ENCODE measurements at places on chromosomes 12 and 14.
A peak's percentile ranks its signal among the peaks of the same experiment; 100 is the strongest.

DNA sequence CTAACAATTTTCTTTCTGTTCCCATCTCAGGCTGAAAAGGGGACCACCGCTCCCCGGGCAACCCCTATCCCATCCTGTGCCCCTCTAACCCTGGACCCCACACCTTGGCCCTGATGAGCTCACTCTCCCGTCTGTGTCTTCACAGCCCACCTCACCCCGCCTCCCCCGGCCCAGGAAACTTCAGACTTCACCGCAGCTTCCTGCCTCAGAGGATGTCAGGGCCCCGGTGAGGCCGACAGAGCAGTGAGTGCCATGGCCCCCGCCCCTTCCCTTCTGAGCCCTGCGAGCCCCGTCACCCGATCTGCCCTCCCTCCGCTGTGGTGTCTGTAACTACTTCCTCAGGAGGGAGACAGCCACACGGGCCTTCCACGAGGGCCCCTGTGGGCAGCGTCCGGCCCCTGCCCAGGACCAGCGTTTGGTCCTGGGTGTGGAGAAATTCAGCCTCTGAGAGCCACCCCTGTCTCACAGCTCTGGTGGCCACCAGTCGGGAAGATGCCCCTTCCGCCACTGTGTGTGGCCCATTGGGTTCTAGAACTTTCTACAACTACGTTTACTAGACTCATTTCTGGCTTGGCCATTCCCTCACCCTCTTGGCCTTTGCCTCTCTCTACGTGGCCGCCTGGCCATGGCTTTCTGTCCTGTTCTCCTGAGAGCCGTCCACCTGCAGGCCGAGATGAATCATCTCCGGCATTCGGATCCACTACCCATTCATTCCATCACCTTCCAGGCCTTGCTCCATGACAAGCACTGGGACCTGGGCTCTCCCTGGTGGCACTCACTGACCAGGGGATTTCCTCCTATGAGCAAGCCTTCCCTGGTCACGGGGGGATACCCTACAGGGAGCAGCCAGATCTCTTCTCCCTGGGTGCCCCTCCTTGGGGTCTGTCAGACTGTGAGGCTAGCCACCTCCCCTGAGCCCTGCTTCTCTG is 3.4 kb downstream of the RHOF start:
- no peak for DNase-seq

- DNase-seq = no peak
Observed at GRCh38 chr12:10215436-10215835, 2.8 kb downstream of the GABARAPL1 start.

DNA sequence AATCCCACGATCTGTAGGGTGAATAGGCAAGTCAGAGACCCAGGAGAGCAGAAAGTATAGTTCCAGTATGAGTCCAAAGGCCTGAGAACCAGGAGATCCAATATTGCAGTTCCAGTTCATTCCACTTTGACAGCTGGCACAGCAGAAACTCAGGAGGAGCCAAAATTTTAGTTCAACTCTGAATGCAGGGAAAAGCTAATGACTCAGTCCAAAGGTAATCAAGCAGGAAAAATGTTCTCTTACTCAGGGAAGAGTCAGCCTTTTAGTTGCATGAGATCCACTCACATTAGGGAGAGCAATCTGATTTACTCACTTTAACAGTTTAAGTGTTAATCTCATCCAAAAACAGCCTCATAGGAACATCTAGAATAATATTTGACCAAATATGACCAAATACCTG is 130.2 kb upstream of the LRFN5 start:
- DNase-seq = no peak

DNA sequence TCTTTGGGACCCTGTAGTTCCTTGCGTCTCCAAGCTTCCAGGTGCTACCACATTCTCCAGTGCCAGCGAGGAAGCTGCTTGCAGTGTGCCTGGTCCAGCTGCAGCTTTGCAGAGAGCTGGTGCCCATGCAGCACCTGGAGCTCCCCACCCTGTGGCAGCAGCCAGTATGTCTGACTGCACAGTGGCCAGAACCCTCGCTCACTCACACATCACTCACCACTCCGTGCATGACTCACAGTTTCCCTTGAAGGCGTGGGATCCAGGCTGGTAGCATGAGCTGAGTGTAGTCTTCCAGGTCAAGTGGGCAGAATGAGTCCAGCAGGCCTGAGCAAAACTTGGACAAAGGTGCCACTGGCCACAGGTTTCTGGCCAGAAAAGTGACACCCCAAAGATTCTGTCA is 33.6 kb downstream of the SDR9C7 start:
- no peak for DNase-seq

DNA sequence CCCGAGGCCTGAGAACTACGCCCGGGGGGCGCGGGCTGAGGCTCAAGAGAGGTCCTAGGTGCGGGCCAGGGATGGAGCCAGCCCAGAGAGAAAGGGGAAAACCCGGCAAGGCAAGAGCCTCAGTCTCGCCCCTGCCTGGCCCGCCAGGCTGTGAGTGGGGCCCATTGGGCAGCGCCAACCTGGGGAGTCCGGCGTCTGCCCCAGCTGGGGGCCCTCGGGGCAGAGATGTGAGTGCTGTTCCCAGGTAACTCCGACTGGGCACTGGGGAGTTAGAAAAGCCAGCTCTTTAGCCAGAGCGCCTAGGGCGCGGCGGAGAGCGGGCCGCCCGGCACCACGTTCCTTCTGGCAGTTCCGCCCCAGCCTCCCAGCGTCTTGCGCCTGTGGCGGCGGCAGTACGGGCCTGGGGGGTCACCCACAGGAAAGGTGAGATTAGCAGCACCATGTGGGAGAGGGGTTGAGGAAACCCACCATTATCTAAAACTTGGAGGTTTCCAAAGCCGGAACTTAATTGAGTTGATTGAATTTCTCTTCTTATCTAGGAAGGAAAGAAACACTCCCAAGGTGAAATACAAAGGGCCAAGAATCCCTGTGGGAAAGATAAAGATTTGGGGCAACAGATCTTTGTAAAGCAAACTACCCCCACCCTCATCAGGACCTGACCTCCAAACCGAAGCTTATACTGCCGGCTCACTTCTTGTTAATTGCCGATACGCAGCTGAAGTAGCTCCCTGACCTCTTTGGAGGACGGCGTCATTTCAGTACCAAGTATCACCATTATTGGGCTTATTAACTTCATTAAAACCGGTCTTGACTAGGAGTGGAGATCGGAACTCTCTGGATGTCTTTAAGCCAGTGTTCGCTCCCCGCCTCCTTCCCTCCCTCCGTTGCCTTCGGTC is 11.6 kb downstream of the OTX2 start:
- DNase-seq = no peak

- DNase-seq = no peak
Observed at GRCh38 chr12:25950329-25951115, 8.0 kb upstream of the RASSF8 start.

GRCh38 chr12:112352921-112353320 is 29.3 kb downstream of the HECTD4 start:
- no peak for DNase-seq

- DNase-seq = no peak
Observed at GRCh38 chr12:2387103-2387834, 334.5 kb downstream of the CACNA1C start.

DNA sequence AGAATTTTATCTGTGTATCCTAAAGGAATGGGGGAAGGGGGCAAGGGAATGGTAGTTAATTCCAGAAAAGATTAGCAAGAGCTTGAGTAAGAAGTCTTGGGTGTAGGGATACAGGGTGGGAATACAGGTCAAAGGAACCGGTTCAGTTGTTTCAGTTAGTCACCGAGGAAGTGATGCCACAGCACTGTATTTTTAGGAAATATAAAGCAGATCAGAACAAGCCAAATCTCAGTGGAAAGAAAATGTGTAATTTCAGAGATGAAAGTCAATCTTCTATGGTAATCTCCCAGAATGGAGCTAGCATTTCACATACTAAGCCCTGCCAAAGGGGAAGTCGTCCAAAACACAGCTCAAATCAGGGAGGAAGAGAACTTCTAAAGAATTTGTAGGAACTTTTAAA is 4.7 kb upstream of the TUBA1C start:
- DNase-seq = no peak

- no peak for DNase-seq
Observed at GRCh38 chr12:106733660-106734059, 40.8 kb upstream of the RIC8B start.

DNA sequence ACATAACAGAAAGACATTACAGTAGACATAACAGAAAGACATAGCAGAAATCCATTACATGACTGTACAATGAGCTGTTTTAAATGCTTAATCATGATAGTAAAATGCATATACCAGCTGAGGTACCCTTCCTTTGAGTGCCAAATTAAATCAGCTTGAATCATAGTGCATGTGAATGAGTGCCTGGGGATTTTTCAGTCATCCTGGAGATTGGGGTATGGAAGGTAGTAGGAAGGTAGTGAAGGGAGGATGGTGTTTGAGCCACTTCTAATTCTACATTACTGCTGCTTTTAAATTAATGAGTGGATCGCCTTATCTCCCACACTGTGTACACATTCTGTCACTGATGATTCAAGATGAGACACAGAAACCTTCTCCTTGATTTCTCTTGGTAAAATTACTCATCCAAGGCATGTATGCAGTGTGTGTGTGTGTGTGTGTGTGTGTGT is 534.2 kb downstream of the LRFN5 start:
- no peak for DNase-seq

DNA sequence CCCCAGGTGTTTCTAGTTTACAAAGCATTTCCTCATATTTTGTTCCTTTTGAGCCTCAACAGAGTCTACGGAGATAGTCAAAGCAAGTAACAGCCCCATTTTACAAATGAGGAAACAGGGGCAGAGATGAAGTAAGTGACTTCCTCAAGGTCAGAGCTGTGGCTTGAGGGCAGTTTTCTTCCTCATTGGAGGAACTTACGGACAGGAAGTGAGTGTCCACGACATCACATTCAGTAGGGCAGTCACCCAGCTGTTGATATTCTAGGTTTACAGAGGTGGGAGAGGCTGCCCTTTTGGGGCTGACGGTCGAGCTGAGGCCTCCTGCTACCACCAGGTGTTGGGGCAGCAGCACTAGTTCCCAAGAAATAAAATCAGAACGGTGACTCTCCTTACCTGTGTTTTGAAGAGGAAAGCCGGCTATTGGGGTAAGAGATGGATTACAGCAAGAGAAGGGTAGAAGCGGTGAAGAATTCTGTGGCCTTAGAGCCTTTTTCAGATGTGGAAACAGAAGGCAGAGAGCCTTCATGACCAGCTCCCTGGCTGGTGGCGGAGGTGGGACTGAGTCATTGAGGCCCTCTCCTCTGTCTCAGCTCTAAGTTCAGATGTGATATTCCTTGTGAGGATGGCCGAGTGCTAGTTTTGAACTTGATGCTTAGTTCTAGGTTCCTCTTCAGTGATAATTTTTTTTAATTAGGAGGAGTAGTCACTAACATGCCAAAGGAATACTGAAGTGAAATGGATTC is 41.7 kb downstream of the SUSD6 start:
- DNase-seq = no peak

GRCh38 chr14:99755629-99756603 is 37.3 kb upstream of the EML1 start:
- no peak for DNase-seq

DNA sequence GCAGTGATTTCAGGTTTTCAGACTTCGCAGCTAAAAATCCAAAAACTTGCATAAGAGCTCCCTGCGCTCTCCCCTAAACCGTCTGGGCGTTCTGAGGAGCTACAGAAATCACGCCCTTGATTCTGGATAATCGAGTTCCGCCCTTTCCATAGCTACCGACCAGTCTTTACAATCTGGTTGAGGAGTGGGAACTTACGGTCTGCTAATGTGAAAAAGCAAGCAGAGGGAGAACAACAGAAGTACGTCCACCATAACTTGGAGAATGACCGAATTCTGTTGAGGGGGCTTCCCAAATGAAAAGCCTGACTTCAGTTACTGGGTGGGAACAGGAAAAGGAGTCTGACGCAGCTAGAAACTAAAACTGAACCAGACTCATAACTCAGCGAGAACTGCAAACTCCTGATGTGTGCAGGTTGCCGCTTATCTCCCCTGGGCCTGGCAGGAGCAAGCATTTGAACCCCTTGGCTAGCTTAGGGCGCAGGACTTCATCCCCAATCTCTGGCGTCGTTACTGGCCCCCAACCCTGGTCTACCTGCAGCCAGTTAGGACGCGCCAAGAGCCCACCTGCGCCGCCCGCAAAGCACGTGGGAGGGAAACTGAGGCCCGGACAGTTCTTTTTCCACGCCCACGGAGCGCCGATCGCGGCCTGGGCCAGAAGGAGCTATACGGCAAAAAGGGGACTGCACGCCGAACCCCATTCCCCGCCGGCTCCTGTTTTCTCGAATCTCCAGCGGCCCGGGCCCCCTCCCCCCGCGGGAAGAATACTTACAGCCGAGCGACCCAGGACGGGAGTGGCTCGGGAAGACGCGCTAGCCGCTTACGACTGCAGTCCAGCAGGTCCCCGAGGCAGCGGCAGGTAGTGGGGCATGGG is 838 bp downstream of the LRIG3 start:
- no peak for DNase-seq

GRCh38 chr12:120361506-120362208 is 7.3 kb downstream of the MSI1 start:
- peak; percentile 67 for DNase-seq

- DNase-seq = no peak
Observed at GRCh38 chr14:95292660-95293425, 26.9 kb downstream of the CLMN start.

- no peak for DNase-seq
Observed at GRCh38 chr12:3148366-3149000, 71.3 kb downstream of the TSPAN9 start.

- DNase-seq = no peak
Observed at GRCh38 chr12:75308279-75308678, 21.8 kb downstream of the CAPS2 start.

GRCh38 chr12:132377147-132377546 is 47.8 kb upstream of the GALNT9 start:
- DNase-seq = no peak

DNA sequence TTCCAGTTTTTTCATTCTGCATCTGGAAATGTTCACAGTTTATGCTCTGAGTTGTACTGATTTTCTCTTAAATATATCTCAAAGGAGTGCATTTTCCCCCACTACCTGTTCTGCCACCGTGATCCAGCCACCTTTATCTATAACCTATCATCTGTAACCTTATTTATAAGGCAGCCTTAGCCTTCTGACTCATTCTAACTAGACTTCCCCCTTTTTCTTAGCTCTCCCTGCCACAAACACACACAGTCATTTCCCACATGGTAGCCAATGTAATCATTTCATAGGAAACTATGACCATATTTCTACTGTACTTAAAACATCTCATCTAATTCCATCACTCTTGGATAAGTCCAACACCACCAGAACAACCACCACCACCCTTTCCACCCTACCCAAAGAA is 10.8 kb upstream of the GYS2 start:
- DNase-seq = no peak

DNA sequence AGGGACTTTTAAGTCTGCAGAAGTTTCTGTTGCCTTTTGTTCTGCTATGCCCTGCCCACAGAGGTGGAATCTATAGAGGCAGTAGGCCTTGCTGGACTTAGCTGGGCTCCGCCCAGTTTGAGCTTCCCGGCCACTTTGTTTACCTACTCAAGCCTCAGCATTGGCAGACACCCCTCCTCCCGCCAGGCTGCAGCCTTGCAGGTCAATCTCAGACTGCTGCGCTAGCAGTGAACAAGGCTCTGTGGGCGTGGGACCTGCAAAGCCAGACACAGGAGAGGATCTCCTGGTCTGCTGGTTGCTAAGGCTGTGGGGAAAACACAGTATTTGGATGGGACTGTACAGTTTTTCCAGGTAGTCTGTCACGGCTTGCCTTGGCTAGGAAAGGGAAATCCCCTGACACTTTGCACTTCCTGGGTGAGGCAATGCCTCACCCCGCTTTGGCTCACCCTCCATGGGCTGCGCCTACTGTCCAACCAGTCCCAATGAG is 43.7 kb downstream of the CCDC59 start:
- DNase-seq = no peak

All from NCI-H2081 treated with DMSO at 0.1 percent for 48 hours (cell line).